ENCODE measurements at places on chromosomes 5 and 9. TPM values are rescaled to one million over a fixed set of nuclear protein-coding genes. Genes with fewer than 3 reads are reported as not detected.

The GARIN3 gene
- not detected for total RNA-seq

The NUTM2G gene
- not detected for total RNA-seq

The EPB41L4A gene
- total RNA-seq: 33.5 TPM

The TMEFF1 gene
- 9.2 TPM for total RNA-seq

Measured in dermis blood vessel endothelial cell (primary cell).